ENCODE measurements at places on chromosomes 16 and 17. TPM values are rescaled to one million over a fixed set of nuclear protein-coding genes. Genes with fewer than 3 reads are reported as not detected.

Gene SLC9A5
- 3.6 TPM for total RNA-seq

Gene NTN1
- total RNA-seq: 0.29 TPM

Gene TPSAB1
- total RNA-seq: not detected

Gene HS3ST3A1
- total RNA-seq: 7.1 TPM

All from osteoblast (primary cell).